GM12878 (cell line): ENCODE measurements at places on chromosomes 1 and 21.
A peak's percentile ranks its signal among the peaks of the same experiment; 100 is the strongest.

- DNase-seq, result no peak
These were observed 8.4 kb downstream of the KCNN3 start for GRCh38 chr1:154861607-154862094.

DNA sequence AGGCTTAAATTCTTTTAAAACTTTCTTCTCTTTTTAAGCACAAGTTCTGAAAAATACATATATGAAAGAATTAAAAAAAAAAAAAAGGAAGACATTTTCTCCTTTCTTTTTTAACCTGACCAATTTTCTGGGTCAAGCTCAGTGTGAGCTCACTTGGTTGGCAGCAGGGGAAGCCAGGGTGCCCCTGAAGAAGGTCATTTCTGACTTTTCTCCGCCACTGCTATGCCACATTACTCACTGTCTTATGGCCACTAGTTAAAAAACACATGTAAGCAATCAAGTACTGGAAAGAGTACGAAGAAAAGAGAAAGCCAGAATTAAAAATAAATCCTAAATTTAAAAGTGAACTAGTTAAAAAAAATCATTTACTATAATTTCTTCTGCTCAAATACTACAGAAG, 275.0 kb downstream of the NEGR1 start:
- no peak for DNase-seq

DNA sequence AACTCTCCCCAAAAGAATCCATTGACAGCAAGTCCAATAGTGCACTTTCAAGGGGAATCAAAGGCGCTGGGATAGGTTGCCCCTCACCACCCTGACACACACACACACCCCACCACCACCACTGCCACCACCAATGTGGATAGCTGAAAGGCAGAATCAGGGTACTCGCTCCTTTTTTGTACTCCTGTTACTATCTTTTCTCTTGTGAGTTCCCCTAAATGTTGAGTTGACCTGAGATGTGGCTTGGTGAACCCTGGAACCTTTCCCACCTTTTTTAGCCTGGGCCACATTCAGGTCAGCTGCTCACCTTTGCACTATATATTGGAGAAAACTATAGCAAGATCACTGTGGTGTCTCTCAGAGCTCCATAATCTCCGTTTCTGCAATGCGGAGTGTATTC, 3.9 kb downstream of the S100A8 start:
- no peak for DNase-seq

GRCh38 chr1:189851806-189852367, 625.8 kb downstream of the BRINP3 start:
- DNase-seq, result no peak

DNA sequence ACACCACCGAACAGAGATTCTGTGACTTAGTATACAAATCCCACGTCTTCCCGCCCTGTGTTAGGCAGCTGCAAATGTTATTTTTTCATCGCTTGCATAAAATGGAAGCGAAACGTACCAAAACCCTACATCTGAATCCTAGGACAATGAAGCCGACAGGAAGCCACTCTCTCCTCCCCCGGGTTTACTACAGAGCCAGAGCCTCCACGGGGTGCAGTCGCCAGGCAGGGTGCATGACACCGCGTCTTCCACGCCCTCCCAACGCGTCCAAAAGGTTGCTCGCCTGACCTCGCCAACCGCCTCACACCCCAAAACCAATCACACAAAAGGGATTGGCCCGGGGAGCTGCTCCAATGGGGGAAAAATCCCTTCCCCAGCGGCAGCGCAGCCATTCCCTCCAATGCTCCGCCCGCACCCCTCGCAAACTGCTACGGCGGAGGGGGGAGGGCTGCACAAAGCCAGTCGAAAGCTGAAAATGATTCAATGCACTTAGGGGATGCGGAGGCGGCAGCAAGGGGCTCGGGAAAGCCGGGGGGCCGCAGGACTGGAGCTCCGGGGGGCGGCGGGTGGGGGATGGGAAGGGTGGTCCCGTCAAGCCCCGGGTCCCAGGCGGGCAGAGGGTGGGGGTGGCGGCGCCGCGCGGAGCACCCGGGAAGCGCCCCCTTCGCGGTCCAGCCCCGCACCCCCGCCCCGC, 701 bp downstream of the CEP170 start:
- no peak for DNase-seq

GRCh38 chr1:31605908-31606427, 11.5 kb upstream of the HCRTR1 start:
- peak; percentile 96 for DNase-seq

- DNase-seq, result no peak
These were observed 66.5 kb downstream of the ST3GAL3 start for GRCh38 chr1:43773821-43774220.

DNA sequence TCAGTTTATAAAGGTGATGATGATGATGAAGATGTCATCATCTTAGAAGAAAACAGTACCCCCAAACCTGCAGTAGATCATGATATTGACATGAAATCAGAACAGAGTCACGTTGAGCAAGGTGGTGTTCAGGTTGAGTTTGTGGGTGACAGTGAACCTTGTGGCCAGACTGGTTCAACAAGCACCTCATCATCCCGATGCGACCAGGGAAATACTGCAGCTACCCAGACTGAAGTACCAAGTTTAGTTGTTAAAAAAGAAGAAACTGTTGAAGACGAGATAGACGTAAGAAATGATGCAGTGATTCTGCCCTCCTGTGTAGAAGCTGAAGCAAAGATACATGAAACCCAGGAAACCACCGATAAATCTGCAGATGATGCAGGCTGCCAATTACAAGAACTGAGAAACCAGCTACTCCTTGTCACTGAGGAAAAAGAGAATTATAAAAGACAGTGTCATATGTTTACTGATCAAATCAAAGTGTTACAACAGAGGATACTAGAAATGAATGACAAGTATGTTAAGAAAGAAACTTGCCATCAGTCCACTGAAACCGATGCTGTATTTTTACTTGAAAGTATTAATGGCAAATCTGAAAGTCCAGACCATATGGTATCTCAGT, 16.0 kb upstream of the CHAF1B start:
- no peak for DNase-seq

DNA sequence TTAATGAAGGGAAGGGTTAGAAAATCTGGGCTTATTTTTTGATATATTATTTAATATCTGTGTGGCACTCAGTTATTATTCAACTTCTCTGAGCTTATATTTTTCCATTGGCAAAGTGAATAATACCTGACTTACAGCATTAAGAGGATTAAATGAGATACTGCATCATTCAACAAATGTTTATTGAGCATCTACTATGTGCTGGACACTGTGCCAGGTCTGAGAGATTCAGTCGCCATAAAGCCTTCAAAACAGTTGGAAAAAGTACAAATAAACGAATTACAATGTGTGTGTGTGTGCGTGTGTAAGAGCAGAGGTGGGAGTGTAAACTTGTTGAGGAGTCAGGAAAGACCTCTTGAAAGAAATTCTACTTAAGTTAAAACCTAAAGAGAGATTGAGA, 87.9 kb upstream of the CD53 start:
- no peak for DNase-seq

DNA sequence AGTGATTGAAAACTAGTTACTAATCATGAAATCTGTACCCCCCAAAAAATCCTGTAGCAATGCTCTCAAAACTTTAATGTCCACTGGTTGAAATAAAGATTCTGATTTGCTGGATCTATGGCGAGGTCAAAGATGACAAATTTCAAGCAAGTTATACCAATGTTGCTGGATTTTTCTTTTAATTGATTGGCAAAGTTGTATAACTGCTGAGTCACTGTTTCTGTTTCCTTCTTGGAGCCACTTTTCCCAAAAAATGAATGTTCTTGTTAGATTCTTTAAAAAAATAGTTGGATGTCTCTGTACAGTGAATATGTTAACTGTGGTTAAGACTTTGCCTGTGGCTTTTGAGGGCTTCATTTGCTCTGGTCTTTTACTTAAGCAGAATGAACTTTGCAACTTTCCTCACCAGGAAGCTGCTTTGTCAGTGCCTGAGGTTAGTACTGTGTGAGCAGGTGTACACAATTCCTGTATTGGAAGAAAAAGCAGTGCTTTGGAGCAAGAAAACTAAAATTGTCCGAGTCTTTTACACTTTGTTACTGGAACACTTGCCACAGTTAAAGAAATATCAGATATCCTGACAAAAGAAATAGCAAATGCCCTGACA, 1211.9 kb downstream of the MRPL39 start:
- no peak for DNase-seq

DNA sequence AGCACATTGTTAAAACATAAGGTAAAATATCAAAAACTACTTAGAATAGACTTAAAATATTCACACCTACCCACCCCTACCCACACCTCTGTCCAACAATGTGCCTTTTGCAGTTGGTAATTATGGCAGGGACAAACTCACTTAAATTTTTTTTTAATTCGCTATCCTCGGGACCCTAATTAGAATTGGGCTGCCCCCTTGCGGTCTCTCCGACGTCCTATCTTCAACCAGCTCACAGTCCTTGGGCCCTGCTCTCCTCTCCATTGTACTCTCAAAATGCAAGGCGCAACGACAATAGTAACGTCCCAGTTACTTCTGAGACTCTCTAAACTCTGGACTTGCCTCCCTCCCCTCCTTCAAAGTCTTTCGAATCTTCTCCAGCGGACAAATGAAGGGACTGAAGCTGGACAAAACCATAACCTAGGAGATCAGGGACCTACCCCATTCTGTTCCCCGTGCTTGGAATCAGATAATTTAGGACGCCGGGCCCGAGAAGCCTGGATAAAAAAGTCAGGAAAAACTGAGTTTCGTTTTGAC, 1.1 kb upstream of the CIART start:
- DNase-seq, result no peak

GRCh38 chr21:18987520-18988026, 584.0 kb upstream of the TMPRSS15 start:
- DNase-seq, result no peak

DNA sequence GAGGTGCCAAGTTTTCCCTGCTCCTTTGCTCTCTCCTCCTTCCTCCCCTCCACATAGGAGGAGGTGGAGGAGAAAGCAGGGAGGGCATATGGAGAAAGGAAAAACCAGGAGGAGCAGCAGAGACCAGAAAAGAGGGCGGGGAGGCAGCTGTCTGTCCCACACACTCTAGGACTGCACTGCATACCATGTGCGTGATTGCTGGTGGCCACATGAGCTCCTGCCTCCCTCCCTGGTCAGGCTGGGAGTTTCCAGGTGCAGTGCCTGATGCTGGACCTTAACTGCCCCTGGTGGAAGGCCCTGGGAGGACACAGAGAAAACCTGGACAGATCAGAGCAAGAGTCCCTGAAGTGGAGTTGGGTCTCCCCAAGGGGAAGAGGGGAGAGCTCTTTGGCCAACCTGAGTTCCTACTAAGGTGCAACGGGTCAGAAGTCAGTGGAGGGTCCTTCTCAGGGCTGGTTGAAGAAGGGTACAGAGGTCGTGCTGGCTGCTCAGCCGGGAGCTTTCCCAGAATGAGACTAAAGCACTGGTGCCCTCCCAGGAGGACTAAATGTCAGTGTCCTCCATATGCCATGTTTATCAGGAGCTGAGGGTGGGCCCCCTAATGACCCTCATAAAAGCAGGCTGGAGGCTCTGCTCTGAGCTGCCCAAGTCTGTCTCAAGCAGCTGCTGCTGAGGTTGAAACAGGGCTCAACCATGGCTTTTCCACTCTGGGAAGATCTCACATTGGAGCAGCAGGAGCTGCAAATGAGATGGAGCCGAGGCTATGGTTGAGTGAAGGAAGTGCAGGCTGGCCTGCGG, 3.5 kb upstream of the LGR6 start:
- DNase-seq, result no peak

GRCh38 chr1:233704170-233704897, 90.4 kb downstream of the KCNK1 start:
- no peak for DNase-seq
